ENCODE measurements at places on chromosomes 4 and X. TPM values are rescaled to one million over a fixed set of nuclear protein-coding genes. Genes with fewer than 3 reads are reported as not detected.

DNA sequence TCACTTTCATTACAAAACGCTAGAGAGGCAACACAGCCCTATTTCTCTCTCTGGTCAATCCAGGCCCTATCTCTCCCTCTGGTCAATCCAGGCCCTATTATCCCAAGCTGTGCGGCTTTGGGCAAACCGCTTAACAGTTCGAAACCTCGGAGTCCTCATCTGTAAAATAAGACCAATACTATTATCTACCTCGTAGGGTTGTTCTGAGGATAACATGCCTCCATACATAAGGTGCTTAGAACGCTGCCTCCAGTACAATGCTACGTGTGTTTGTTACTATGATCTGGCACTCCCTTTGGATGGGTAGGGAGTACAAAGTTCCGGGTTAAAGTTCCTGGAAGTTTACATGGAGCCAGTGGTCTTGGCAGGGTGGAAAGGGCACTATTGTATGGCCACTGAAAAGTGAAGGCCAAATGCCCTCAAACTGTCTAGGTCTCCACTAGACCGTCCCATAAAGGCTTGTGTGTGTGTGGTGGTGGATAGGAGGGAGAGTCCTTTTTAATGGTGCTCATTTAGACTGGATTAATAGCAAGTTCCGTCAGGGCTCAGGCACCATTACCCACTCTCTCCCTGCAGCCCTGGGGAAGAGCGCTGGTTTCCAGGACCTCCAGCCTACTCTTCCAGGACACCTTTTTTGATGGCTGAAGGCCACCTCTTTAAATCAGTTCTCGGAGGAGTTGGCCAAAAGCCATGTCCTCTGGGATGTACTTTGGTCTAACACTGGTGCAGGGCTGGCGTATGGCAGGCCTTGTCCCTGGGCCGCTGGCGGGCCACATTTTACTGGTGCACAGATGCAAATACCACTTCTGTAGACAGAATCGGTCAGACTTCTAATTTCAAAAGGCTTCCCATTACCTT is 75.6 kb upstream of the BCOR start:
- no peak for DNase-seq

- DNase-seq, result no peak
Observed at GRCh38 chrX:50680990-50681389, 133.0 kb downstream of the SHROOM4 start.

DNA sequence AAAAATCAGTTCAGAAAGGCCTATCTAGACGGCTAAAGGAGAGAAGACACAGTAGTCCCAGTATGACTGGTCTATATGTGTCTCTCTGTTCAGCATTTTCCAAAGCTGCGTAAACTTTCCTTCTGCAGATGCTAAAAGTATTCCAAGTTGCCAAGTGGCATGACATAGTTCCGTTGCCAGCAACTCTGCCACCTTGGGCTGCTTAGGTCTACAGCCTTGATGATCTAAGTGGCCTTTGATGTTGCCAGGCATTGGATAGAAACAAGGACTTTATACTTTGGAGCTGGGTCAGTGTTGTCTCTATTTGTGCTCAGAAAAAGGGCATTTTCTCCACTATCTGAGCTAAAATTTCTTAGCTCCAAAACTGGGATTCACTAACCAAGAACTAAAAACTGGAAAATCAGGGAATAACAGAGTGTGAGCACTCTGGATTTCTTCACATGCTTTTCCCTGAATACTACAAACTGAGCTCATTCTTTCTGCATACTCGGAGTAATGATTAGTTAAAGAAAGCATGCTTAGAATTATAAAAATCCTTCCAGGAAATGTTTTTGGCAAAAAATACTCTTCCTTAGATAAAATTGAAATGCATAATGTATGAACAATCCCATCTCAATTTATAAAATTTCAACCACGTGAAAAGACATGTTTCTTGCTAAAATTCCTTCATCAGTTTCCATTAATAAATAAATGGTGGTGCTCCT is 191.4 kb downstream of the ADAMTS3 start:
- DNase-seq, result no peak

DNA sequence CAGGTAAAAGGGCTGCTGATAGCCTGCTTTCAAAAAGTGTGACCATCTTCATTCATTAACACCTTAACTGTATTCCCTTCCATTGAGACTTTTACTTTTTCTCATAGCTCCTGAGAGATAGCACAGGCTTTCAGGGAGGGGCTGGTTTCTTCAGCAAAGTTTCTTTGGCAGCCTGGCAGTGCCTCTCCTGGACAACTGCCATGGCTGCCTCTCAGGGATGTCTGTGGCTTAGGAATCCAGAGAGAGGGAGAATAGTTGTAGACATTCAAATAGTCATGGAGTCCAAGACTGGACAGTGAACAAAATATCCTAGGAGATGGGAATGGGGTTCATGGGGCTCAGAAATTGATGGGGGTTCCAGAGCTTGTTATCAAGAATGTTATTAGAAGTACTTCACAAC is 81.1 kb downstream of the FAM47B start:
- DNase-seq, result no peak

DNA sequence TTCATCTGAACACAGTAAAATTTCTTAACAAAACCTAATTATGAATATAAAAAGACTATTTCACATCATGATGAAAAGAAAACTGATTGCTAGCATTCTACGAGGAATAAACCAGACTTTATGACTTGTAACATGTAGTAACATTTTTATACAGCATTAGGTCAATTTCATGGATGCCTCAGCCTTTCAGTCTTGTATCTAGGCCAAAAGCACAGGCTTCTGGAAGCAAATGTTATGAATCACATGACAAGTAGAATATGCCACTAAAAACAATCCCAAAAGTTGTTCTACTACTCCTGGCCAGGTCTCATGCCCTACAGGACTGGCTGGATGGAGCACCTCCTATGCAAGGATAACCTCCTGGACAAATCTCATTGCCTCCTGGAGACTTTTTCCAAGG is 101.2 kb downstream of the ARHGAP6 start:
- DNase-seq, result no peak

The LEF1 gene
- total RNA-seq, result 182 TPM

The NXF2B gene
- not detected for total RNA-seq

The NUP62CL gene
- total RNA-seq, result 1.9 TPM

The PDLIM5 gene
- total RNA-seq, result 14.8 TPM
